NCI-H446 (cell line): ENCODE measurements at places on chromosomes 13 and 19.

DNA sequence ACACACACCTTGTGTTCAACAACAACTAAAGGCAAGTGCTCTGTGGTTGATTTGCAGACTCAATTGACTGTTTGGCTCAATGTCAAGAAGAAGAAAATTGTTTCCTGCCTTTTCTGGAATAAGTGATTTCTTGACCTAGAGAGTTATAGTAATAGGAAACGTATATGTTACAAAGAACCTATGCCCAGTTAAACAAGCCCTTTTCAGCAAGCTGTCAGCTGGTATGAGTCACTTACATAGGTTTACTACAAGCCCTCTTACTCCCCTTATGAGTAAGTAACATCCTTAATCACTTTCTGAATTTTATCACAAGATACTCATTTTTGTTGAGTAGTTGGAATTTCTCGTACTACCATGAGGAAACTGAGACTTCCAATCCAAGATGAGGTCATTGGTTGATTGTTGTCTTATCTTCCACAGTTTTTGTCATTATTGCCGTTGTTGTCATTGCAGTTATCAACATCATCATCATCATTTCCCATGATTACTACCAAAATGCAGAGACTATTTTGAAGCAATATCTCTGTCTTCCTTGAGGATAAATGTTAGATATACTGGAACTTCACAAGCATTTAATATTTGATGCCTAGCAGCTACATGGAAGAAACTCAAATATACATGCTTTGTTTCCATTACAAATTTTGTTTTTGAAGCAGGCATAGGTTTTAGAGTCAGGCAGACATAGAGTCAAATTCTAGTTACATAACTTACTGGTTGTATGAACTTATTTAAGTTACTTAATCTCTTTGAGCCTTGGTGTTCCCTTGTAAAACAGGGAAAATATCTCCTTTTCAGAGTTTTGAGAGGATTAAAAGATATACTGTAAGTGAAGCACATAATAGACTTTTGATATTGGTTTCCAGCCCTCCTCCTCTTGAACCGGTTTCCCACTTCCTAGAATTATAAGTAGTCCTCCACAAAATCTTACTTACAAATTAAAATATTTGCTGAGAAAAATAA lies 106.0 kb downstream of the RAP2A start:
- no peak for DNase-seq

DNA sequence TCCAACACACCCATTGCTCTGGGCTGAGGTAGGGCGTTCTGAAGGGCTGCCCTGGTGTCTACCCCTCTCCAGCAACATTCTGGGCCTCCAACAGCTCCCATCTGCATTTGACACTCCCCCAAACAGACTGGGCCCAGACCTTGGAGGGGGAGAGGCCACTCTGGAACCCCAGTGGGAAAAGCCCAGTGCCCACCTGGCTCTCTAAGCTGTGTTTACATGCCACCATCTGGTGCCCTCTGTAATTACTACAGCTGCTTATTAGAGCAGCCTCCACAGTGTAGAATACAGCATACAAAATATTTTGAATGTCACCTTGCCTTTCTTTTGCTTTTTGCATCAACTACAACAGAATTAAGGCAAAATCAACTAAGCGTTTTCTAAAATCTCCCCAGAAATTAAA lies 35.8 kb upstream of the TM9SF2 start:
- peak; percentile 58 for DNase-seq

GRCh38 chr13:32938907-32939306 lies 77.3 kb upstream of the KL start:
- DNase-seq: no peak

GRCh38 chr19:43572171-43572588 lies 3.1 kb downstream of the XRCC1 start:
- no peak for DNase-seq

- DNase-seq: no peak
These were observed 69.3 kb downstream of the KLF12 start for GRCh38 chr13:74064805-74065312.

GRCh38 chr13:60370343-60370742 lies 26.7 kb upstream of the TDRD3 start:
- no peak for DNase-seq

GRCh38 chr19:40663695-40664692 lies 26.5 kb downstream of the NUMBL start:
- DNase-seq: no peak

DNA sequence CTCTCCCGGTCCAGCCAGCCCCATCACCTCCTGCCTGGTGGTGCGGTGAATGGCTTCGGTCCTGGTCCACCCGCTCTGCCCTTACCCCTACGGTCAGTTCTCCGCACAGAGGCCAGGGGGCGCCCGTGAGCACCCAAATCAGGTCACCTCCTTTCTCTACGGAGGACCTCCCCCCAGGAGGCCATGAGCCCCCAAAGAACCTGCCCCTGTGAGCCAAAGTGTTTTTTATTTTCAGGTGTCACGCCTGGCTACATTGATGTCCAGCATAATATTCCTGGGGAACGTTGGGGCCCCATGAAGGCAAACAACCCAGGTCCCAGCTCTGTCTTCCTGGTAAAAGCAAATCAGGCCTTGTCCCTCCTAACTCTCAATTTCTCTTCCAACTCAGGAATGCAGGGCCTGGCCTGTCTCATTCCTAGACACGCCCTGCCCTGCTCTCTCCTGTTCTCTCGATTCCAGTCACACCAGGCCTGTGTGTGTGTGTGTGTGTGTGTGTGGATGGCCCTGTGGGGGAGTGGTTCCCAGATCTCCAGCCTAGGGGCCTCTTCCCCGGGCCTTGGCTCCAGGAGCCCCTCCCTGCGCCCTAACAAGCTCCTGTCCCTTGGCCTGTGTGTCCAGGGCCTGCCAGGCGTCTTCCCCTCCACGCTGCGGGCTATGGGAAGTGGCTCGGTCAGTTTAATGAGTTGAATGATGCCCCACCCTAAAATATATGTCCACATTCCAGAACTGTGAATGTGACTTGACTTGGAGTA lies 9.7 kb upstream of the GIPC1 start:
- DNase-seq: no peak

GRCh38 chr13:46077265-46077664 lies 24.7 kb upstream of the ZC3H13 start:
- DNase-seq: no peak

GRCh38 chr19:35718345-35719041 lies 690 bp downstream of the KMT2B start:
- no peak for DNase-seq

DNA sequence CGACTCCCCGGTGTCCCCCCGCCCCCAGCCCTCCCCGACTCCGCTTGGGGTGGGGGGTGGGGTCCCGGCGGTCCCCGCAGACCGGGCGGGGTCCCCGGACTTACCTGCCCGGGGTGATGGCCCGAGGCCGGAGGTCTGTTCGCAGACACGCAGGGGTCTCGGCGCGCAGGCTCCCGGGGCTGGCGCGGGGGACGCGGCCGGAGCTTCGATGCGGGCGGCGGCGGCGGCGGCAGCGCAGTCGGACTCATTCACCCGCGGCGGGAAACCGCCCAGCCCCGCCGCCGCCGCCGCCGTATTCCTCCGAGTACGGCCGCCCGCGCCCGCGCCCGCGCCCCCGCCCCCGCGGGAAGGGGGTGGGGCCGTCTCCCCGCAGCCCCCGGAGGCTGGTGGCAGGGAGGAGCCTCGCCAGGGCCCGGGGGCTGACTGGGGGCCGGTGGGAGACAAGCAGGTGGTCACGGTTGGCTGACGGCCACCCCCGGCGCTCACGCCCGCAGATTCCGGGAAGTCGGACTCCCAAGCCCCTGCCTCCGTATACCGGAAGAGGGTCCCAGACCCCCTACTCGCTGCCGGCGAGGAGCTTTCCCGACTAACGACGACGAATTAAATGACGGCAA lies at the start of gene C2CD4C:
TSS of gene C2CD4C (minus strand) at position 246 of the 614 bp plus-strand sequence. CDS start 786 bp downstream, outside the sequence.
- DNase-seq: no peak

DNA sequence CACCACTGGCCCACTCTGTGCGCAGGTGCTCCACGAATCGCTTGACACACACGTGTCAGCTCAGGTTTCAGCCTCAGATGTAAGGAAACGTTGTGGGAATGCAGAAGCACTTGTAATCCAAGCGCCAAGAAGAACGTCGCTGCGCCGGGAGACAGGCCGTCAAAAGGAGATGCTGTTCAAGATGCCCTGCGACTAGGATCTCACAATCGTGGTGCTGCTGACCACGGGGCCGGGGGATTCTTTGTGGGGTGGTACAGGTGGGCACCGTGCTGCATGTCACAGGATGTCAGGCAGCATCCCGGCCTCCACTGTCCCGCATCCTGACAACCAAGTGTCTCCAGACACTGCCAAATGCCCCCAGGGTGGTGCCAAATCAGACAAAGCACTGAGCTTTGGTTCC lies 16.9 kb upstream of the SIGLEC11 start:
- DNase-seq: no peak

DNA sequence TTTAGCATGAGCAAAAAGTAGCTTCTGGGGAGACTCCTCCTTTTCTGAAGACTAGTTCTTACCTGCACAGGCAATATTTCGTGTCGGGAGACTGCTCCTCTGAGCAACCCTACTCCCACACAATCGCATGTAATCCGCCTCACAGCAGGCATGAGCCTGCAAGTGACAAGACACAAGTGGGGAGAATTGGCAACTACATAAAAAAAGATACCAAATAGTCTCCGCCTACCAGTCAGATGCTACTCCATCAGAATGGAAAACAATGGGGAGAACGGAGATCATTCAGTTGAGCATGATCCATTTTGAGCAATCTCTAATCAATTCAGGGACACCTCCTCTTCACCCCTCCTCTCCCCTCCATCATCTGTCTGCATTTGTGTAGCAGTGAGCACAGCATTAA lies 321.0 kb downstream of the COG6 start:
- DNase-seq: no peak

DNA sequence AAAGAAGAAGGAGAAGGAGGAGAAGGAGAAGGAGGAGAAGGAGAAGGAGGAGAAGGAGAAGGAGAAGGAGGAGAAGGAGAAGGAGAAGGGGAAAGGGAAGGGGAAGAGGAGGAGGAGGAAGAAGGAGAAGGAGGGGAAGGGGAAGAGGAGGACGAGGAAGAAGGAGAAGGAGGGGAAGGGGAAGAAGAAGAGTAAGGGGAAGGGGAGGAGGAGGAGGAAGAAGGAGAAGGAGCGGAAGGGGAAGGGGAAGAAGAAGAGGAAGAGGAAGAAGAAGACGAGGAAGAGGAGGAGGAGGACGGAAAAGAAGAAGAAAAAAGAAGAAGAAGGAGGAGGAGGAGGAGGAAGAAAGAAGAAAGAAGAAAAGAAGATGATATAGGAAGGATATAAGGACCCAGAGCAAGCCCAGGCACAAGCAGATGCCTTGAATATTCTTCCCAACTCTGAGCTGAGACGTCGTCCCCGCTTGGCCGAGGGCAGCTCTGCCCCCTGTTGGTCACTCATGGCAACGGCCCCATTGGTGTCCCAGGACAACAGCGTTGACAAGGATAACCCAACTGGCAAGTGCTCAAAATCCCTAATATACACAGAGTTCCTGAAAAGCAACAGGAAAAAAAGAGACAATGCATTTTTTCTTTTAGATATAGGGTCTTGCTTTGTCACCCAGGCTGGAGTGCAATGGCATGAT lies 30.6 kb upstream of the IGSF23 start:
- DNase-seq: no peak

DNA sequence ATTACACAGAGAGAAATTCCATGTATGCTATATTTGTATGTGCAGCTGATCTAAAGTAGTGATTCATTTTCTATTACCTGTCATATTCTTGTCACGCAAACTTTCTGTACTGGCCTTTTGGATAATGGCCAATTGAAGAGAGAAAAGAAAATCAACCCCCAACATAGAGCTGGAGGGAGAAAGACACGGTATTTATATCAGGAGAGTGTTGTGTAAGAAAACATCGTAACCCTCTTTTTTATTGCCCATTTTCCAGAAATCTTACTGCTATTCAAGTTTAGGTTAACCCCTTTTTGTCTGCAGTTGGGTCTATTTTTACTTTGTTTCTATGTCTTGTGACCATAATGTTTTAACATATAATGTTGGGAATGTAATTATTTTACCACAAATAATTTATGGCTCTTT lies 27.9 kb downstream of the DGKH start:
- no peak for DNase-seq

DNA sequence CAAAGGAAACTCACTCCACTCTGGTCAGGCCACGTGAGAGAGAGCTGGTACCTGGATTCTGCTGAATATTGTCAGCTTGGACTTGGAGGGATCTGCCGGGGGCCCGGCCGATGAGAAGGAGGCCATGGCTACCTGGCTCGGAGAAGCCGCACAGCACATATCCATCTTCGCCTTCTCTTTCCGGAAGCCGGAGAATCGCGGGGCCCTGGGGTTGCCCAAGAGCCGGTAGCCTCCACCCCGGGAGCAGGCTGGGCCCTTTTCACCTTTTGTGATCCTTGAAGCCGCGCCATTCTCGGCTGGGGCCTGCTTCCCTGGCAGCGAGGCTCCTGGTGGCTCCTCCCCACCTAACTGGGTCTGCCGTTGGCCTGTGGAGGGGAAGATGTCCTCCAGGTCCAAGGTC lies 28.9 kb downstream of the ZNF541 start:
- DNase-seq: no peak

- DNase-seq: no peak
These were observed 24.1 kb upstream of the FRY start for GRCh38 chr13:32007494-32007893.

- DNase-seq: no peak
These were observed 15.7 kb downstream of the ARID3A start for GRCh38 chr19:941292-942132.

DNA sequence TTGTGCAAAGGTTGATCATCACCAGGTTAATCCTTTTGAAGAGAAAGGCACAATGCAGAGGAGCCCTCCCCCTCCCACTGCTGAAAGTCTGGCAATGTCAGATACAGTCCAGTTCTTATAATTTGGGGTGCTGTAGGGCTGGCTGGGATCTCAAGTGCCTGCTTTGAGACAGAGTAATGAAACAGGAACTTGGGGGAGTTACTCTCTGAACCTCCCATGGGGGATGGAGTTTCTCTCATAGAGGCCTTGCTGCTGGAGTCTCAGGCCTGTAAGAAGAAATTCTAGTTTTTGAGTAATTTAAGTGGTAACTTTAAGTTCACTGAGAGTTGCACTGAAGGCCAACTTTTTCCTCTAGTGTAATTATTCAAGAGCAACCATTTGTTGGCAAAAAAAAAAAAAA lies 410.5 kb downstream of the KCNRG start:
- DNase-seq: no peak

- no peak for DNase-seq
These were observed 1.0 kb downstream of the TMEM59L start for GRCh38 chr19:18613589-18614234.

GRCh38 chr13:72204291-72204690 lies 337.3 kb upstream of the DACH1 start:
- peak; percentile 26 for DNase-seq

DNA sequence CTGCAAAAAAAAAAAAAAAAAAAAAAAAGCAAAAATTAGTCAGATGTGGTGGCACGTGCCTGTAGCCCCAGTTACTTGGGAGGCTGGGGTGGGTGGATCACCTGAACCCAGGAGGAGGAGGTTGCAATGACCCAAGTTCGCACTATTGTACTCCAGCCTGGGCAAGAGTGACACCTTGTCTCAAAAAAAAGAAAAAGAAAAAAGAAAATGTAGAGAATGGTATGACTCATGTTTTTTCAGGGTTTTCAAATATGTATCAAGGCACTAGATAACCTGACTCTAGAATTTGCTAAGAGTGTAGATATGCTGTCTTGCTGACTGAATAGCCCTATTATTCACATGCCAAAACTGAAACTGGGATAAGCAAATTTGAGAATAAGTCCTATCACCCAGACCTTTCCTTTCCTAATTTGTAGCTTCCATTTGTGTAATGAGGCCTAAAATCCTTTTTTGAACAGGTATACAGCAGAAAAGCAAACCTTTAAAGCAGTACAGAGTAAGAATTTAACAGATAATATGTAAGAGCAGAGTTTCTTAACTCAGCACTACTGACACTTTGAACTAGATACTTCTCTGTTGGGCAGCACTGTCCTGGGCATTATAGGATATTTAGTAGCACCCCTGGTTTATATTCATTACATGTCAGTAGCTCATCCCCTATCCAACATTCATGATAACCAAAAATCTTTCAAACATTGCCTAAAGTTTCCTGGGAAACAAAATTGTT lies 108.6 kb downstream of the ELF1 start:
- DNase-seq: no peak
